ENCODE measurements at places on chromosomes 7 and 10.

GRCh38 chr7:12754179-12754578, 66.7 kb downstream of the ARL4A start:
- DNase-seq = no peak

- DNase-seq = no peak
Measured at GRCh38 chr7:100612730-100613390, 520 bp downstream of the MOSPD3 start.

DNA sequence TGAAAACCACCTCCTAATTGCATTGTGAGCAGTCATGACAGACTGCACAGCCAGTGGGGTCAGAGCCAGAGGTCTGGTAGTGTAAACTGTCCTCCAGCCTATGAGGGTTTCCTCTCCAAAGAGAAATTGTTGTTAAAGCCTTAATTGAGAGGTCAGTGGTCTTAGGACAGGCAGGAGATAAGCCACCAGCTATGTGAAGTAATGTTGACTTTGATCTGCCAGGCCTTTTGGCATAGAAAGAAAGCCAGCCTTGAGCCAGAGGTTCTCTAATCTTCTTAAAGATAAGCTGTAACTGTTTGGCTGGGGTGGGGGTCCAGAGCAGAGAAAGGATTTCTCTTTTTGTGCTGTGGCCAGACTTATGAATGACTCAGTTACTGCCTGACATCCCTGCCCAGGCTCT, 248.4 kb downstream of the WDR11 start:
- no peak for DNase-seq

DNA sequence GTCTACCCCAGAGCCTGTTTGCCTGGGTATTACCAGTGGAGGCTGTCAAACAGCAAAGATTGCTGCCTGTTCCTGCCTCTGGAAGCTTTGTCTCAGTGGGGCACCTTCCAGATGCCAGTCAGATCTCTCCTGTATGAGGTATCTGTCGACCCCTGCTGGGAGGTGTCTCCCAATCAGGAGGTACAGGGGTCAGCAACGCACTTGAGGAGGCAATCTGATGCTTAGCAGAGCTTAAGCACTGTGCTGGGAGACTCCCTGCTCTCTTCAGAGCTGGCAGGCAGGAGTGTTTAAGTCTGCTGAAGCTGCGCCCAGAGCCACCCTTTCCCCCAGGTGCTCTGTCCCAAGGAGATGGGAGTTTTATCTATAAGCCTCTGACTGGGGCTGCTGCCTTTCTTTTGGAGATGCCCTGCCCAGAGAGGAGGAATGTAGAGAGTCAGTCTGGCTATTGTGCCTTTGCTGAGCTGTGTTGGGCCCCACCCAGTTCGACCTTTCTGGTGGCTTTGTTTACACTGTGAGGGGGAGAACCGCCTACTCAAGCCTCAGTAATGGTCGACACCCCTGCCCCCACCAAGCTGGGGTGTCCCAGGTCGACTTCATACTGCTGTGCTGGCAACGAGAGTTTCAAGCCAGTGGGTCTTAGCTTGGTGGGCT, 62.2 kb downstream of the PPP1R9A start:
- DNase-seq = no peak

GRCh38 chr10:66586073-66586472, 339.8 kb upstream of the LRRTM3 start:
- no peak for DNase-seq

GRCh38 chr10:61629576-61629975, 33.2 kb upstream of the CABCOCO1 start:
- DNase-seq = no peak

DNA sequence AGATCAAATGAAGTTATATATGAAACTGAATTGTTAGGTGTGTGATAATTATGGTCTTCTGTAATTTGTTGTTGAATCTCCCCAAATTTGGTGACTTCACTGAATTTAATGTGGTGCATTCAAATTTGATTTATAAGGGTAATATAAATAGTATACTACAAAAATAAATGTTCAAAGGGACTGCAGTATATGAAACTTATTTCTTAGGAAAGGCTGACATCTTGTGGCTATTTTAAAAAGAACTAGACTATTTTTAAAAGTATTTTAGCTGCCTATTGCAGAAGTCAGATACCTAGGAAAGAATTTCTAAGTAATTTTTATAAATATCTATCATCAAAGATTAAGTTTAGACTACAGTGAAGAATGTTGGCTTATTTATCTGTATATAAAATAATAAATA, 36.6 kb downstream of the ATRNL1 start:
- no peak for DNase-seq

DNA sequence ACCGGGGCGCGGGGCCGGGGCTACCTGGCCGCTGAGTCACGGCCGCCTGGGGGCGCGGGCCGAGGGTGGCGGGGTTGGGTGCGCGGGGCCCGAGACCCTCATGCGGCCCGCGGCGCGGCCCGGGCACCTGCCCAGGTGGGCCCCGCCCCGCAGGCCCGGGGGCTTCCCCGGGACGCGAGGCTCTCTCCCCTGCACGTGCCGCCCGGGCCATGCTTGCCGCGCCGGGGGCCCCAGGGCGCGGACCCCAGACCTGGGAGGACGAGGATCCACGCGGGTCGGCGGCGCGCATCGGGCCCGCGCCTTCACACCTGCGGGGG, 402 bp downstream of the MAFK start:
- no peak for DNase-seq

DNA sequence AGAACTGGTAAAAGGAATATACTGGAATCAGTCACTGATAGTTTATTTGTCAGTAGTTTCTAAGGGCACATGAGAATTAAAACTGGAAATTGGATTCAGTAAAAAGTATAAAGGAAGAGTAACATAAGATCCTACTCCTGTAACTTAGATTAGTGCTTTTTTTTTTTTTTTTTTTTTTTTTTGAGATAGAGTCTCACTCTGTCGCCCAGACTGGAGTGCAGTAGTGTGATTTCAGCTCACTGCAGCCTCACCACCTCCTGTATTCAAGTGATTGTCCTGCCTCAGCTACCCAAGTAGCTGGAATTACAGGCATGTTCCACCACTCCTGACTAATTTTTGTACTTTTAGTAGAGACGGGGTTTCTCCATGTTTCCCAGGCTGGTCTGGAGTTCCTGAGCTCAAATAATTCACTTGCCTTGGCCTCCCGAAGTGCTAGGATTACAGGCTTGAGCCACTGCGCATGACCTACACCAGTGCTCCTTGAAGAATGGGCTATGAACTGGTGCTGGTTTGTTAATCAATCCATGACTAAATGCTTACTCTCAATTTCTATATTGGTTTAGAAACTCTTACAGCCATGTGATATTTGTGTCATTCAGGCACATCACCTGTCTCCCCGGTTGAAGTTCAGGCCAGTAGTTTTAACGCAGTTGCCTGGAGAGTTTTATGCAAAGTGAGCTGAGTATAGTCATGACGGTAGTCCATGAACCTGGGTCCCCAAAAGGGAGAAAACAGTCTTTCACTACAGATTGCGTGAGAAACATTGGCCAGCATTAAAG, 65.0 kb downstream of the ZEB1 start:
- no peak for DNase-seq

GRCh38 chr7:78232806-78233205, 434.2 kb downstream of the PHTF2 start:
- no peak for DNase-seq

- DNase-seq = no peak
Measured at GRCh38 chr7:7256731-7257274, 74.5 kb downstream of the C1GALT1 start.

- peak; percentile 26 for DNase-seq
Measured at GRCh38 chr10:106931159-106931852, 233.2 kb downstream of the SORCS1 start.

- no peak for DNase-seq
Measured at GRCh38 chr10:43215758-43216455, 51.0 kb downstream of the RASGEF1A start.

DNA sequence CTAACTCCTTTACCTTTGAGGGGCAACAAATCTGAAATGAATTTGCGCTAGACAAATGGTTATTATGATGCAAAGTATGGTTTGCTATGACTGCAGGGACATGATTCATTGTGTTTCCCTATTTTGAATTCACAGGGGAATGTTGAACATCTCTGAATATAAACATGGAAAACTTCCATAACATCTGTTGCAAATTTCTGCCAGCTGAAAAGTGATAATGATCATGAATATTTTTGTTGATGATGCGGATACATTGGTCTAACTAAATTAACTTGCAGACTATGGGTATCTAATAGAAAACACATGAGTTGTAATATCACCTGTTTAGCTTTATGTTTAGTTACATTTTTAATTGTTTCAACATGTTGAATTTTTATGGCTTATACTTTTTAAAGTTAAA, 1325.5 kb downstream of the REEP3 start:
- DNase-seq = no peak

- DNase-seq = no peak
Measured at GRCh38 chr7:68697796-68698280, 900.4 kb upstream of the AUTS2 start.

GRCh38 chr7:94655848-94656657, at the start of gene SGCE:
Gene SGCE (minus strand): TSS chr7:94656133. CDS start chr7:94656098, 35 bp downstream.
- DNase-seq = no peak

DNA sequence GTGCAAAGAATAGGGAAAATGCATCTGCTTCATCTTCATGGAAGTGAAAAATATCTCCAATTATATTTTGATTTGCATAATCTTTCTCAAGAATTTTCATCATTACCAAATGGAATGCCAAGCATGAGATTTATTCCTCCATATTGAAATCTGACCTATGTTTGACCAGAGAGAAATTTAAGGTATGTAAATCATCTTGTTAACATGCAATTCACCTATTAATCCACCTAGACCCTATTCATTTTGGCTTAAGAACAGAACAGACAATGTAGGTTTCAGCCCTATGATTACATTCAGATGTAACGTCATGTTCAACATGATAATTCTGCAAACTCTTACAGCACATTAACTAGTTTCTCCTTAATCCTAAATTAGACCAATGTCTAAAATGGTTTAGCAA, 30.8 kb upstream of the TMEM140 start:
- no peak for DNase-seq

DNA sequence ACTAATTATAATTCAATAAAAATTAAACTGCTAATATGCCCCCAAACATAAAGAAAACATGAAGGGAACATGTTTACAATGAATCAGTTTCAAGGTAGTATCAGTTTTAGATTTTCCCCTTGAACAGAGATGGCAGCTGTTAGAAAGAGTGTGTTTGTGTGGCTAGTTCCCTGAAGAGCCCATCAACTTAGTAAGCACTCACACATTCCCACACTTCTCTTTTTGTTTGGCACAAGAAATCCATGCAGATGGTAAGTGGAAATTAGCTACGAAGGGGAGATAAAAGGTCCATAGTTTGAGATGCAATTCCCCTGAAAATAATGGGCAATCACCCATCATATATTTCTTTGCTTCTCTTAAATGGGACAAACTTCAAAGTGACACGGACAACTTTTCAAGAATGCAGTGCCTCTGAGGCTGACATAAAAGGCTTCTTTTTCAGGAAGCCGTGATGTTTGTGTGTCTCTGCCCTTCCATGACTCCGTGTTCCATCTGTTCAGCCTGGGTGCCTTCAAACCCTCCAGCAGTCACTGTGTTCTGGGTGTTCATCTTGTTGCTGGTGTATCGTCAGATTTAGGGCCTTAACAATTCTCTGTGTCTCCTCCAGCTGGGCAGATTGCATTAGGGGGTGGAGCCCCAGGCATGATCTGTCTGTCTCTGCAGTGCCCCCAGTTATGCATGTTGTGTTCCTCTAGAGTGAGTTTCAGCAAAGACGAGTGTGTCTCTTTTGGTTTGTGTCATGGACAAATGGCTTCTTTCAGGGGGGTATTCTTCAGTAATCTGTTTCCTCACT, 259.5 kb upstream of the NPY start:
- DNase-seq = no peak

DNA sequence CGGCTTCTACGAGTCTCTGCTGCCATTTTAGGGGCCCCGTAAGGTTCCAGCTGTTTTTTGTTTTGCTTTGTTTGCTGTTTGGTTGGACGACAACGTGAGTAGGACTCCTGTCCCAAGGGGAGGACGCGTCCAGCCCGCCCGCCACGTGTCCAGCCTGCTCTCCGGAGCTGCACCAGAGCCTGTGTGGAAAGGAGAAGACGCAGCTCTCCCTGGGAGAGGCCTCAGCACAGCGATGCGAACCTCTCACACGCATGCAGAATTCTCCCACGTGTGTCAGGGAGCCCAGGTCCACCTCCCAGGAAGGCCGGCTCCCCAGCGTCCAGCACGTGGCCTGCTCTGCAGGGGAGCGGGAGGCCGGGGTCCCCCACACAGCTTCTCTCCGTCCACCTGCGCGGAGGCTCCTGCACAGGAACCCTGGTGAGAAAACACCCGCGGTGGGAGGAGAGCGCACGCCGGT, 36.4 kb upstream of the DNAJB6 start:
- DNase-seq = no peak

- peak; percentile 2 for DNase-seq
Measured at GRCh38 chr10:33441561-33441960, 107.1 kb upstream of the NRP1 start.

DNA sequence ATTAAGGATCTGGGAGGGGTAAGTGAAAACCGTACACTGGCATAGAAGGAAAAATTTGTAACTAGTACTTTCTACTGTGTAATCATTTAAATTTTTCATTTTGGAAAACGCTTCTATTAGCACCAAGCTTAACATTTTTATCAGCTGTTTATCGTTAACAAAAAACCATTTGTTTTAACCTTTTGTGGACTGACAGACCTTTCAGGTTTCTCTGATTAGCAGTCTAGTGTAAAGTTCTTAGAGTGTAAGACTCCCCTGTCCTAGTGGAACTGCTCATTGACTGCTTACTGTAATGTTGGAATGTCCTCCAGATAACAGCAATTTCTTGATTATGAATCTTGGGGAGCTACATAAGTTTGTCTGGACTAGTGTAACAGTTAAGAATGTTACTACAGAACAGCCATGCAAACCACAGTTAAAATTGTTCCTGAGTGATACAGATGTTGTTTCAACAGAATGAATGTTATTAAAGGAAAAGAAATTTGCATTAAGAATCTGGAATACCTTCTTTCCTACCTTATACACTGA, 2.0 kb downstream of the DBF4 start:
- no peak for DNase-seq

DNA sequence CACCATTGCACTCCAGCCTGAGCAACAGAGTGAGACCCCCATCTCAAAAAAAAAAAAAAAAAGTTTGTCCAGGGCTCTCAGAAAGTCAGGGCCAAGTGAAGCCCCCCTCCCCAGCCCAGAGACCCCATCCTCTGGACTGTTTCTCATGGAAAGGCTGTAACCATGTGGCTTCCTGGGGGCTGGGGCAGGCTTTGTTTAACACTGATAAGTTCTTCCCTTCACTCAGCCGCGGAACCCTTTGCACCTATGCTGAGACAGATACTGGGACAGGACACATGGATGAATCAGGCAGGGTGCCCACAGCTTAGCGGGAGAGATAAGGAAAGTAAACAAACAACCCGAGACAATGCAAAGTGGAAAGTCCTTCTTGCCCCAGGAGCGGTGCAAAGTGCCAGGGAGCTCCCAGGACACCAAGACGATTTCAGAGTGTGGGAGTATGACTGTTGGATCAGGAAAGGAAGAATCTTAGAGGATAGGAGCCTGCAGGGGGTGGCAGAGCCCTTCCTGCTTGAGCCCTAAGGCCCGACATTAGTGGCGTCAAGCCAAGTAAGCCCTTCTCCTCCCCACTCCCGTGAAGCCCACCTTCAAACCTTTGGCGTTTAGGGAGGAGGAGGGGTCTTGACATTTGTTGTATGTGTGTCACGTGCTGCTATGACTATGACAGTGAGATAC, 11.6 kb downstream of the MLXIPL start:
- no peak for DNase-seq

Data from CD14-positive monocyte (primary cell).